ENCODE measurements at places on chromosomes 13 and 19.

DNA sequence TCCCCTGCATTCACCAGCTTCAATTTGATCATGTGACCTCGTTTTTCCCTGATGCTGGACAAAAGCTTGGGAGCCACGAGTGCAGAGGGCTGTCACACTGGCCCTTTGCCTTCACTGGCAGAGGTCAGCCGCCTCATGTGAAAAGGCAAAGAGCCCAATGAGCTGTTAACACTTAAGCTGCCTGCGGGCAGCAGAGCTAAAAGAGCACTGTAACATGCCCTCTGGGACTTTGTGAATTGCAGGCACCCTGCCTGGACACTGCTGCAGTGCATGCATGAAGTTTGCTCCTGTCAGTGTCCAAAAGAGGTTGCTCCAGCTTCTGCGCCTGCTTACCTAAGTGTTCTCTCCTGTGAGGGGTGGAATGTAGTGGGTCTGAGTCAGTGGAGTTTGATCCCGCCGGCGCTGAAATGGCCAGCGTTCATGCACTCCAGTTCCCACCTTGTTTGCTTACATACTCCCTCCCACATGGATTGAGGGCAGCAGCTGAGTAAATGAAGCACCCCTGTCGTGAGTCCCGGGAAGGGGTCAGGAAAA is 193.7 kb downstream of the RFC3 start:
- DNase-seq = no peak

DNA sequence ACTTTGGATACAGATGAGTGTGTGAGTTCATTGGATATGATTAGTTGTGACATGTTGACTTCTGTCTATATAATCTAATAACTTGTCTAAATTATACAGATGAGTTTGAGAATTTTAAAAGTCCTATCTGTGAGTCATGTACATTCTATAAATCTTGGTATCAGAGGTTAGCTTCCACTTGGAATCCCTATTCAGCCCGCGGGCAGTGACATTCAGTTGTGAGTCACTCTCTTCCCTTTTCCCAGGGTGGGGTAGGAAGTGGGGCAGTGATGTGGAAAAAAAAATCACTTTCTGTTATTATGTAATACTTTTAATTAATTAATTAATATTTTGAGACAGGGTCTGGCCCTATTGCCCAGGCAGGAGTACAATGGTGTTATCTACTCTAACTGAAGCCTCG is 33.0 kb upstream of the ZNF808 start:
- no peak for DNase-seq

- no peak for DNase-seq
Measured at GRCh38 chr19:13160557-13160956, 10.3 kb downstream of the IER2 start.

DNA sequence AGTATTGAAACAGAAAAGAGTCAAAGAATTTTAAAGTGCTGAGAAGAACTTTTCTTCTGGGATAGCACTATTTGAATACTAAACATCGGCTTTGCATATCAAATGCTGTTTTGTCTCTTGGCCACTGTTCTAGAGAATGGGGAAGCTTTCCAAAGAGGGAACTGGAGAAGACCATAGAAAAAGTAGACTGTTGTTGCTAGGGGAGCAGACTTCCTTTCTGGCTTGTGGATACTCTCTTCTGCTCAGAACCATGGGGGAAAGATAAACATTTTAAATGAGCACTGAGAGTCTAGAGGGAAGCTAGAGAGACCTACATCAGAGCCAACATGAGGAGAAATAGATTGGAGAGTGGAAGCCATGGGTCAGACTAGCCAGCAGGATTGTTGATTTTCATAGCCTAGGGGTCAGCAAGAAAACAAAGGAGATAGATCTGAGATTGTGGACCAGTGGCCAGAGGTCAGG is 315.7 kb downstream of the KCTD12 start:
- DNase-seq = no peak

DNA sequence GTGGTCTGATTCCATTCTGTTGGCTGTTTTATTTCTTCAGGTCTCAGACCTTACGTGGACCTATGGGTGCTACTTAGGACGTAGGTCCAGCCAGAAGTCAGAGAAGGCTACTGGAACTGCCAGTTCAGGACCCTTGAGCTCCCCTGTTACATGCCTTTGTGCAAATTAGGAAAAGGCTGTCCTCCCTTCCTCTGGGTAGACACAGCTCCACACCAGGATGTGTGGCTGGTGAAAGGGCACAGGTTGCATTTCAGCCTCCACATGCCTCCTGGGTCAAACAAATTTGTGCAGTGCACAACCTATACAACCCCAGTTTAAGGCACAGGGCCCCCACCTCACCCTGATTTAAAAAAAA is 43.9 kb upstream of the MAP3K10 start:
- DNase-seq = no peak

- DNase-seq = no peak
Measured at GRCh38 chr13:60418954-60419353, 21.9 kb downstream of the TDRD3 start.

DNA sequence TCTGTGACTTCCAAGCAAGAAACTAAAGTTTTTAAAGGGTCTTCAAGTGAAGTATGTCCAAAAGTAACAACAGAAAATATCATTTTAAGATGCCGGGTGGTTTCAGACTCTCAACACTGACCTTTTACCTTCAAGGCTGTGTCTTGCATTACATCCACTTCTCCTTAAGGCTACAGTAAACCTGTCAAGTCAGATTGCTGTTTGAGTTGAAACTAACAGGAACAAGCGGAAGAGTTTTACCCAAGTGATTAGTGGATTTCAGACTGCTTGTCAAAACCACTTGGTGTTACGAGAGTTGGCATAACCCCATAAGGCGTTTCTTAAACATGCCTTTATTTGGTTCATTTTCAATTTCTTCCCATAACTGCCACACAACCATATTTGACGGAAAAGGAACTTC is 283.1 kb downstream of the DCT start:
- no peak for DNase-seq
